Activated T-helper 9 cell treated with anti-CD3 and anti-CD28 coated beads, Interleukin-2, amount 50 U/mL, for 16 hours (primary cell): ENCODE measurements at places on chromosomes 7 and 10.

DNA sequence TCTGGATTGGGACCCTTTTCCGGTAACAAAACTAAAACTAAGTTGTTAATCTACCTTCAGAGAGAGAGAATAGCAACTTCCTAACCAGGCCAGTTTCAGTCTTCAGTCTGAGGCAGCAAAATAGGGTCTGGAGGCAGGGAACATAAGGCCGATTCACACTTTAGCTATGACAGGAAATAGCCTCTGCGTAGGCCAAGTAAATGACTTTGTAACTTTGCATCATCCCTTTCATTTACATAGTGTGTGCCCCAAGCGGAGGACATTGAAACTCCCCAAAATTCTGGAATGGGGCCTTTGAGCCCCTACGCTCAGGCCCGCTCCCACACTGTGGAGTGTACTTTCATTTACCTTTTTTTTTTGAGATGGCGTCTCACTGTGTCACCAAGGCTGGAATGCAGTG is 1.7 kb upstream of the UPP1 start:
- no peak for DNase-seq

DNA sequence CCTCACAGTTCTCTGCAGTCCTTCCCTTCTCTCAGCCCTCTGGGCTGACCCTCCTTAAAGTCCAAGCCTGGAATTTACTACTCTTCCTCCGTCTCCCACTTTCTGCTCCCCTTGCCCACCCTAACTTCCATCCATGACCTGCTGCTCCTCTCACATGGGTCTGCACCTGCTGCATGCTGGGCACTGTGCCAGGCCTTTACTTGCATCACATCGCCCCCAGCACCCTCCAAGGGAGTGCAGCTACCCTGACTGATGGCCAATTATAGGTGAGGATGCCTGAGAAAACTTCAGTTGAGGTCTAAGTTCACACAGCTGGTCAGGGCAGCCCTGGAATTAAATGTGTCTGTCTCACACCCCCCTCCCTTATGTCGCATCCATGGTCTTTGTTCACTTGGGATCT is 53.6 kb upstream of the ZPBP start:
- DNase-seq = no peak

GRCh38 chr7:7562736-7563135 is 3.9 kb upstream of the MIOS start:
- no peak for DNase-seq

GRCh38 chr7:106110238-106110560 is 1.9 kb downstream of the SYPL1 start:
- DNase-seq = no peak

DNA sequence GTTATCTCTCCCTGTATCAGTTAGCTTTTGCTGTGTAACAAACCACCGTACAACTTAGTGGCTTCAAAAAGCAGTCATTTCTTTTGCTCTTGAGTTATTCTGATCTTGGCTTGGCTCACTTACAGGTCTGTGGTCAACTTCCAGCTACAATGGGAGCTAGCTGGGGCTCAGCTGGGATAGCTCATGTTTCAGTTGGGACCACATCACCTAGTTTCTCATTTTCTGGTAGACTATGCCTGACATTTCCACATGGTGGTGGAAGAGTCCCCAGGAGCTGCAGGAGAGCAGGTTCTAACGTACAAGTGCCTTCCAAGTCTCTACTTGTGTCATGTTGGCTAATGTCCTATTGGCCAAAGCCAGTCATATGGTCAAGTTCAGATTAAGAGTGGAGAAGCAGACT is 25.8 kb upstream of the PIP4K2A start:
- no peak for DNase-seq

DNA sequence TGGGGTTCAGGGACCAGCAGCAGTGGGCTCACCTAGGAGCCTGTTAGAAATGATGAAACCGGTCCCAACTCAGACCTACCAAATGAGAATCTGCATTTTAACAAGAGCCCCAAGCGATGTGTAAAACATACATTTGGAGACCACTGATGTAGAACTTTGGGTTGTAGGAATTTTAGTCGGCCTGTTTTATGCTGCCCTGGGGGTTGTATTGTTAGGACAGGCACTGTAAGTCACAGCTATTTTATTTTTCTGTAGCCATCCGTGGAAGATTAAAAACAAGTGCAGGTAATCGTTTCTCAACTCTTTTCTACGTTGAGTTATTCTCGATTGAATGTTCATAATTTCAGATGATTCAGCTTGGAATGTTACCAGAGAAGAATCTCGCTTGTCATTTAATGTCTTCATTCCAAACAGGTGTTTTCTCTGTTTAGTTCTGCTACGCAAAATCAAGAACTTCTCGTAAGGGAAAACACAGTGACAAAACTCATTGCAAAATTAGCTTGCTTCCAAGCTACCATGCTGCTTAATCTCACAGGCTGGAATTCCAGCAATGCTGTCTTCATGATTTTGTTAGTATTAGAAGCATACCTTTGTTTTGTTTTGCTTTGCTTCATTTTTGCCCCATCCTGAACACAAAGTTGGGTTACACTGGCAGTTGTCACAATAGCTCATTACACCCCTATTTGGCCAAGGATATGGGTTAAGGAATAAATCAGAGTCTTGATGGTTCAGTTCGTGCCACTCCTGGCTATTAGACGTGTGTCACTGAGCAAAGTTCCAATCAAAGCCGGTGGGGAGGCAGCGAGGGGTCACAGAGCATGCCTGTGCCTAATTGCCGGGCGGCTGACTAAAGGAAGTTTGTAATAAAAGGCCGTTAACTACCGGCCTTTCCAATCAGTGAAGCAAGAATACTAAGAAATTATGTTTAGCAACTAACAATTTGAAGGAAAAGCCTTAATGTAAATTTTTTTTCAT is 676.9 kb downstream of the GATA3 start:
- no peak for DNase-seq

DNA sequence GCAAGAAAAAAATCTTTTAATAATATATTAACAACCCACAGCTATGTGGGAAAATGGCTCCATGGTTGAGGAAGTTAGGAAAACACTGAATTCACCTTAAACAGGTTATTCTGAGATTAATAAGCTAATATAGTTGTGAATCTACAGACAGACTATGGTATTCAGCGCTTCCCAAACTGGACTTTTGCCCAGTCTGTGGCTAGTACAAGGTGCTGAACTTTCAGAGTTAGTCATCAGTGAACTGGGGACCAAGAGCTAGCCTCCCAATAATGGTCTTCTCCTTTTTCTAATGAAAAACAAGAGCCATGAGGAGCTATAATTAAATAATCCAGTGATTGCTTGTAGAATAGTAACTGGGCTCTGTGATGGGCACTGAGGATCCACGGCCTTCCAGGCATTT is 65.3 kb downstream of the FRMPD2 start:
- no peak for DNase-seq

- peak; percentile 0 for DNase-seq
Observed at GRCh38 chr7:116316838-116317628, 106.7 kb downstream of the TES start.

DNA sequence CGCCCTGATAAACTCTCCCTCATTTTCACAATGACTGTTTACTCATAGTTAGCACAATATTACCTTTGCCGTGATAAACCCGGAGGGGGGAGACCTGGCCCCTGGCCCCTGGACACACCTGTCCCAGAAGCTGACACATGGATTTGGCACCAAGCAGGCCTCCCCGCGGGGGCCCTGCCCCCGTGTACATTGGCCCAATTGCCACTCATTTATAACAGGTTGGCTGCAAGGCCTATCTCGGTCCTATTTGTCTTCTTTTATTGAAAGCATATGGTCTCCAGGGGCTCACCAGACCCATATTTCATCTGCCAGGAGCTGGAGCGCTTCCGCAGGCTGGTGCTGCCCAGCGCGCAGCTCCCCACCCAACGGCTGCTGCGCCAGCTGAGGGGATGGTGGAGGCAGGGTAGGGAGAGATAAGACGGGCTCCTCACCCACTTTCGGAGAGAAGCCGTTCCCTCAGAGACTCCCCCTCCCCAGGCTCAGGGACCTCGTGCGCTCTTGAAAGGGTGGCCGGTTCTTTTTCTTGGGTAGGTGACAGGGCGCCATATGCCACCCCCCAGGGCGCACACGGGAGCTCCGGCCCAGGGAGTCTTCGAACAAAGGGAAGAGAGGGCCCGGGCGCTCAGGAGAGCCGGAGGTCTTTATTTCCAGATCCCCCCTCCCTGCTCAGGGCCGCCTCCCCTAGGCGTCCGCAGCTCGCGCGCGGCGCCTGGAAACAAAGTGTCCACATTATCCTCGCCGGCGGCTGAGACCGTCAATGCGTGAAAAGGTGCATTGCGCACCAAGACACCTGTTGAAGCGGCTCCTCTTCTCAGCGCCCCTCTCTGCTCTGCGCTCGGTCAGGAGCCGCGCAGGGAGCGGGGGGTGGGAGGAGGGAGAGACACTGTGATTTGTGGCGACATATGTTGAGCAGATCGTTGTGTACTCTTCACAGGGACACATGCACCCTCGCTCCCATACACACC is 4.3 kb upstream of the NEUROG3 start:
- no peak for DNase-seq

GRCh38 chr10:23258516-23258915 is 66.4 kb downstream of the PTF1A start:
- no peak for DNase-seq

DNA sequence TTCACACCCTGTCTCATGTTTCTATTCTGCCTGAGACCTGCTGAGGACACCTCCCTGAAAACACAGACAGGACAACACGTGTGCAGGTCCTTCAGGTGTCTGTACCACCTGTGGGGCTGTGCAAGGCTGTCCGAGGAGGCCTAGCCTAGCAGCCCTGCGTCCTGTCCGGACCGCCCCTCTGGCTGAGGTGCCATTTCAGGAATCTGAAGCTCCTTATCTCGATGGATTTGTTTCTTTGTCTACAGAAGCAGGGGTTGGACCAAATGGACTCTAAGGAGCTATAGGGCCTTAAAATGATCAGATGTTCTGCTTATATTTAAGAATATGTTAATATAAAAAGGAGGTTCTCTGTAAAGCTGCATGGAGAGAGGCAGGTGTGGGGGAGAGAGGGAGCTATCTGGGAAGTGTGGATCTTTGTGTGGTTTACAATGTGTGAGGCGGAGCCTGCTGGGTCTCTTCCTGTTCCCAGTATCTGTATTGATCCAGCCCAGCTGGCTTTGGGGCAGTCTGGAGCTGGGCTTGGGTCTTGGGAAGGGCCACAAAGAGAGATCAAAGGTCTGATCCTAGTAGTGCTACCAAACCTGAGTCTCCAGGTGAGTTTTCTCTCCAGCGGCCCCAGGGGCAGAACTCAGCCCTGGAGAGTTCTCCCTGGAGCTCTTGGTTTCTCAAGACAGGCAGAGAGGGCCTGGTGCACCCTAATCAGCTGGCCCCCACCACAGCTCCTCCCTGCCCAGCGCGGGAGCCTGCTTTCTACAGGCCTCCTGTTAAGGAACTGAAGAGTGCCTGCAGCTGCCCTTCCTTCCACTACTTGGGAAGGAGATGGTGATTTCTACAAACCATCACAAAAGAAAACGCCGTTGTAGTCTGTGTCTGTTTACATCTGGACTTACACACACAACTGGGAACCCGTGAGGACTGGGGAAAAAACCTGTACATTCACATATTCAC is 3.4 kb upstream of the MNX1 start:
- no peak for DNase-seq

- DNase-seq = no peak
Observed at GRCh38 chr10:79321951-79322350, 25.3 kb upstream of the PPIF start.

DNA sequence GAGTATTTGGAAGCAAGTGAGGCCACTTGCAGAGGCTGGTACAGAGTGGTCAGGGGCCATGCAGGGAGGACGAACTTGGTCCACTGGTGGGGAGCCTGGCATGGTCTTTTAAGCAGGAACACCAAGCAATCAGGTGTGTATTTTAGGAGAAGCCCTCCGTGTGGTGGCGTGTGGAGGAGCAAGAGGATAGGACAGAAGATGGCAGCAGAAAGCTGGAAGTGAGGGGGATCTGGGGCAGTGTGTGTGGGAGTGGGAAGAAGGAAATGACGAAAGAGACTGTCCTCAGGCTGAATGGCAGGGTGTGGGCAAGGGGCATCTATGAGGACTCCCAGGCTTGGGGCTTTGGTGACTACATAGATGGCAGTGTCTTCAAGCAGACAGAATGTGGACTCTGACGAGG is 51.2 kb downstream of the TEX36 start:
- no peak for DNase-seq

- no peak for DNase-seq
Observed at GRCh38 chr7:33091111-33091531, 18.1 kb downstream of the RP9 start.

GRCh38 chr7:54827734-54828133 is 68.7 kb upstream of the SEC61G start:
- DNase-seq = no peak

- no peak for DNase-seq
Observed at GRCh38 chr7:32298408-32299132, 191.6 kb downstream of the LSM5 start.

GRCh38 chr10:104199567-104199966 is 32.6 kb downstream of the CFAP43 start:
- DNase-seq = no peak

GRCh38 chr7:7701527-7701926 is 16.9 kb downstream of the RPA3 start:
- no peak for DNase-seq

DNA sequence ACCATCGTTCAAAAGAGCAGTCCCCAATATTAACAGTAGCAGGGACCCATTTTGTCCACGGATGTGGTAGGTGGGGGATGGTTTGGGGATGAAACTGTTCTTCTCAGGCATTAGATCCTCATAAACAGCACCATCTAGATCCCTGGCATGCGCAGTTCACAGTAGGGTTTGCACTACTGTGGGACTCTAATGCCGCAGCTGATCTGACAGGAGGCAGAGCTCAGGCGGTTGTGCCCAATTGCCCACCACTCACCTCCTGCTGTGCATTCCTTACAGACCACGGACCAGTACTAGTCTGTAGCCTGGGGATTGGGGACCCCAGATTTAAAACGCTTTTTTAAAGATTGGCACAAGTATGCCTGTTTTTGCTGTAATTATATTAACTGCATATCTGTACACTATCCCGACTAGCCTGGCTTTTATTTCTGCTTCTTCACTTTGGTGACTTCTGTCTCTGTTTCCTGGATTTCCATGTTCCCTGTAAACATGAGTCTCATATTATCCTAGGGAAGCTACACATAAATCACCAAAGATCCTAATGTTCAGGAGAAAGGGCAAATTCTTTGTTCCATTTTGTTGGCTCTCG is 163.3 kb upstream of the AKR1E2 start:
- no peak for DNase-seq

DNA sequence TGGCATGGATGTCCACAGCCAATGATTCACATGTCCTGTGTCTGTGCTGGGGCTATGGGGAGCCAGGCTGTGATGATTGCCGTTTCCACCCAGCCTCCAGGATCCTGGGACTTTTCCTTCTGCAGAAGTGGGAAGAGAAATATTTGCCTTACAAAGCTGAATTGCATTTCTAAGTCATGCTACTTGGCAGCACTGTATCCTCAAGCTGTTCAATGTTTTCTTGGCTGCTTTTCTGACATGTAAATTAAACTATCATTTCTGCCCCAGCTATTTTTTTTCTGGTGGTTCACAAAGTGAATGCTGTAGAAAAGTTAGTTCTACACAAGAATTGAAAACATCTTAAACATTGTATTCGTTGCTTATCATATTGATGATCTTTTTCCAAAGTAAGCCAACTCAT is 51.9 kb upstream of the TCERG1L start:
- DNase-seq = no peak

GRCh38 chr10:11670381-11670780 is 58.9 kb upstream of the USP6NL start:
- no peak for DNase-seq

- no peak for DNase-seq
Observed at GRCh38 chr7:156559001-156559400, 81.6 kb upstream of the RNF32 start.
